Fibroblast of skin of left biceps (primary cell): ENCODE measurements at places on chromosomes 13 and 19.

DNA sequence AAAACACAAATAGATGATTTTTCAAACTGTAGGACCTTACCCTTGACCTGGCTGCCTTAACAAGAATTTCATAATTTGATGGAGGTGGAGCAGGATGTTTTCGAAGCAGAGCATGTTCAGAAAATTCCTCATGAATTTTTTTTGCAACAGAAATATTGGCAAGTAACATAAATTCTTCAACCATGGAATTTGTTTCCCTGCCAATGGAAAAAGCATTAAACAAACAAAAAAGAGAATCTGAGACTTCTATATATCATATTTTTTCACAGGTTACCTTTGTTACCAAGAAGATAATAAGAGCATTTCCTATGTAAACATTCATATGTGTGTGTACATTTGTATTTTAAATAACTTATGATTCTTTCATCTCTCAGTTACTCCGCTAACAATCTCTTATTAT, 18.3 kb downstream of the DIS3 start:
- no peak for DNase-seq

GRCh38 chr19:29942404-29943261, 594 bp downstream of the URI1 start:
- no peak for DNase-seq

DNA sequence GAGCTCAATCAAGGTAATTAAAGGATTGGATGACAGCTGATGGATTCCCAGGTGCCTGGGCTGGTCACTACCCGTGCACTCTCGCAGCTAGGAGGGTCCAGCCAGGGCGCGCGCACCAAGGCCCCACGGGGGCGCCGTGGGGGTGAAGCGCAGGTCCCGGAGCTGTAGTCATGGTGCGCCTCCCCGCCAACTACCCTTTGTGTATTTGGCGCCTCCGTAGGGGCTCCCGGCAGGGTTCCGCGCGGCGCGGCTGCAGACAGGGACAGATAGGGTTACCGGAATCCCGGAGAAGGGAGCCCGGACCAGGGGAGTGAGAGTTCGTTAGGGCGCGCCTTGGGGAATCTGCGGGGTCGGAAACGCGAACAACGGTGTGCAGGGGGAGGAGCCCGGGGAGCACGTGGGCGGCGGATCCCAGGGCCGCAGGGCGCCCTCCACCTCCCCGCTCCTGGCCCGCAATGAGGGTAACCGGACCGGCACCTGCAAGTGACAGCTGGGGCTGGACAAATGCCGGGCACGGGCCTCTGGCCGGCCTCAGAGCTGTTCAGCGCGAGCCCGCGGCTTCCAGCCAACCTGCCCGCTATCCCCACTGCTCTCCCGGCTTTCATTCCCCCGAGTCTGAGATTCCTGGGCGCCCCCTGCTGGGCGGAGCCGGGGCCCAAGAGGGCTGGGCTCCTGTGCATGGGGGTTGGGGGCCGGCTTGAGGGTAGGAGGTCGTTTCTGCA, 3.4 kb upstream of the PRAM1 start:
- no peak for DNase-seq

DNA sequence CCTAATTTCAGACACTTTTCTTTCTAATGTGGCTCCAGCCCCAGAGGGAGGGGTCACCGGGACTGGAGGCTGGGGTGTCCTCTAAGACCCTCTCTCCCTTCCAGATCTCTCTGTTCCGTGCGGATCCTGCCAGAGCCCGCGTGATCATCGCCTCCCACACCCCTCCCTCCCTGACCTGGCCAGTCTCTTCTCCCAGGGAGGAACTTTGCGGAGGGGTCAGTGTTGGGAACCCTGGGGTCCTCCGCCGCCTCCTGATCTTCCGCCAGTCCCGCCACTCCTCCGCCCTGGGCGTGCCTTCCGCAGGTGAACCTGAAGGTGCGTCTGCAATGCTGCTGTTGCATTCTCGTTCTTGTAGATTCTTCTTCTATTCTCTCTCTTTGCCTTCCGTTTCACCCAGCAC, 9.1 kb downstream of the SOX21 start:
- DNase-seq: no peak

GRCh38 chr13:76160506-76160905, 524.4 kb downstream of the LMO7 start:
- no peak for DNase-seq
